T-helper 2 cell (primary cell): ENCODE measurements at places on chromosomes 1 and 21.

GRCh38 chr1:237851210-237851845 lies 39.4 kb downstream of the ZP4 start:
- DNase-seq: peak; percentile 44

GRCh38 chr1:9785406-9785805 lies 38.4 kb downstream of the CLSTN1 start:
- DNase-seq: no peak

GRCh38 chr1:196608390-196609369 lies at the start of gene KCNT2:
TSS of gene KCNT2 (minus strand) at chr1:196608440. CDS start at chr1:196608309, 131 bp downstream.
- DNase-seq: peak; percentile 8

DNA sequence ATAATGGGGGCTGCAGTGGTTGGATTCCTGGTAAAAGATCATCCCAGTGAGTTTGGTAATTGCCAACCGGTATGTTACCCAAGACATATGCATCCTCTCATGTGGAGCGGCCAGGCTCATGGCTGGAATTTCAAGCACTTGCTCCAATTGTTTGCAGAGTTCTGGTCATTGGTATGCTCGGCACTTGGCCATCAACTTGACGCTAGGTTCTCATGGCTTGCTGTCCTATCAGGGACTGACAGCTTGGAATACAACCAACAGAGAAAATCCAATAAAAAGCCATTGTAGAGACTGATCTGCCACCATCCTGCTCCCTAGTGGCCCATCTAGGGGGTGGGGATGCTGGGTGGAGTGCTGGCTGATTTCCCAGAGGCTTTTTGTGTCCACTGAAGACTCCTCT lies 120.9 kb downstream of the EDEM3 start:
- no peak for DNase-seq

DNA sequence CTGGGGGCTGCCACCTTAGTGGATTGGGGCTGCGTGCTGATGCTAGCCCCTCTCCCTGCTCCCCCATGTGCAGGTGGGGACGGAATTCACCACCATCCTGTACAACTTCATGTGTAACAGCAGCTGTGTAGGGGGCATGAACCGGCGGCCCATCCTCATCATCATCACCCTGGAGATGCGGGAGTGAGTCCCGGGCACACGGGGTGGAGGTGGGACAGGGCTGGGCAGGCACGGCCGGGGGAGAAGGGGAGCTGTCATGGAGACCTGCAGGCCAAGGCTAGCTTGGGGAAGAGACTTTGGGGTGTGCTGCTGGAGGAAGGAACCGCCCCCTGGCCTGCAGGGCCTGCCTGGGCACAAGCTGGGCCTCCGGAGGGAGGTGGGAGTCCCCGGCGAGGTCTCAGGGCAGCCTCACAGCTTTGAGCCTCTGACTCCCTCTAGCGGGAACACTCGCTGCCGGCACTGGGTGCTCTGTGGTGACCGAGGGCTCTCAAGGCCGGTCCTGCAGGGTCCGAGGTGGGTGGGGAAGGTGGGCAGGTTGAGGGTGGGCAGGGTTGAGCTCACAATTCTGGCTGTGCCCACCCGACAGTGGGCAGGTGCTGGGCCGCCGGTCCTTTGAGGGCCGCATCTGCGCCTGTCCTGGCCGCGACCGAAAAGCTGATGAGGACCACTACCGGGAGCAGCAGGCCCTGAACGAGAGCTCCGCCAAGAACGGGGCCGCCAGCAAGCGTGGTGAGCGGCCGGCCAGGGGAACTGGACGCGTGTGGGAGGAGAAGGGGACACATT lies 25.0 kb upstream of the CCDC27 start:
- no peak for DNase-seq

- DNase-seq: no peak
Observed at GRCh38 chr21:26070822-26071425, 99.6 kb downstream of the APP start.

GRCh38 chr1:223033658-223034057 lies 109.4 kb downstream of the TLR5 start:
- DNase-seq: no peak

- no peak for DNase-seq
Observed at GRCh38 chr1:156711011-156711817, 5.8 kb upstream of the CRABP2 start.

DNA sequence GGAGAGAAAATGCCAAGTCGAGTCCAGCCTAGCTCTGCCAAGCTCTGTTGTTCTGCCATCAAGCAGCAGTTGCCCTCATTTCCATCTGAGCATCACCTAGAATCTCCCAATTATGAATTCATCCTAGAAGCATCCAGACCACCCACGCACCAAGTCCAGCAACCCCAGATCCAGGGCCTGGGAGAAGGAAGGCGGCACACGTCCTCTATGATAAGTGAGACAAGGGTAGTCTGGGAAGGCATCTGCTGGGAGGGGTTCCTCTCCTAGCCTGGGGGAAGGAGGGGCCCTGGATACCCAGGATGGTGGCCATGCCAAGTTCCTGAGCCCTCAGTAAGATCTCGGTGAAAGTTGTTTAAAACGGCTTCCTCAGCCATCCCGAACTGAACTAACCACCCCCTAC lies 70.7 kb downstream of the VWA5B1 start:
- DNase-seq: no peak

DNA sequence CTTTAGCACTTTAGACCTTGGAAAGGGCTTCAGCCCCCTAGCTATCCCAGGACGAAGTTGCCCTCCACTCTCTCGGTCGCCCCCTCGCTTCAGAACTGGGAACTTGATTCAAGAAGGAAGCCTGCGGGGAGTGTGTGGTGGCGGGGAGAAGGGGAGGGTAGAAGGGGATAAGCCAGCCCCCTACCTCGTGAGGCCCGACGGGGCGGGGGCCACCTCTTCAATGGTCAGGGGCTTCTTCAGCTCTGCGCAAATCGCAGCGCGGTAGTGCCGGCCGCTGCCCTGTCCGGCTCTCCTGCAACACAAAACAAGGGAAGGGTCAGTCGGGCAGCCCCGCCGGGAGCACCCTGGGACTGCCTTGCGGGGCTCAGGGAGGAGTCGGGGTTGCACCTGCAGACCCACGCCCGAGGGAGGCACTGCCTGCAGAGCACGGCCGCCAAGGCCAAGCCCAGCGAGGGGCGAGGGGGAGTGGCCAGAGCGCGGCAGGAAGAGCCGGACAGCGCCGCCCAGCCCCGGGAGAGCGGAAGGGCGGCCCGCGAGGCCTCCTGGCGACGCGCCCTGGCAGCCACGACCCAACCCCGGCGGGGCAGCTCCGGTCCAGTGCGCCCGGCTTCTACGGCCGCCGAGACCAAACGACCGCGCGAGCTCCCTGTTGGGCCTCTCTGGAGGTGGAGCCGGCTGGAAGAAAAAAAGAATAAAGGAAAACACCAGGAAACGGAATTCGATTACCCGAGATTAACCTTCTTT lies 56.2 kb upstream of the RASAL2 start:
- DNase-seq: no peak

- peak; percentile 83 for DNase-seq
Observed at GRCh38 chr21:31195334-31196015, 148.6 kb downstream of the TIAM1 start.

DNA sequence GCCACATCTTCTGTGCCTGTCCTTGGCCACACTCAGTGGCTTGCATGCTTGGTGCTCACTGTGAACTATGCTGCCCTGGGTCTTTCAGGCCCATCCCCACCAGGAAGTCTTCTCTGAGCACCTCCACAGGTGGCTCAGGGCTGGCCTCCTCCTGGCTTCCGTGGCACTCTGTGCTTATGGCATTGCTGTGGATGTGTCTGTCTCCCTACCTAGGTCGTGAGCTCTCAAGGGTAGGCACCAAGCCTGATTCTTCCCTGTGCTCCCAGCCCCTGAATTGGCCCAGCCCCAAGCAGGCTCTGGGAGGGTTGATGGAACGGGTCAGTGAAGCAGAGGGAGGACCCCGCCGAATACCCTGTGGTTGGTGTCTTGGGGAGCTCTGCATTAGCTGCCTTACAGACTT lies 197.7 kb upstream of the EDN2 start:
- DNase-seq: no peak

GRCh38 chr1:233238884-233239431 lies 56.6 kb downstream of the PCNX2 start:
- no peak for DNase-seq

DNA sequence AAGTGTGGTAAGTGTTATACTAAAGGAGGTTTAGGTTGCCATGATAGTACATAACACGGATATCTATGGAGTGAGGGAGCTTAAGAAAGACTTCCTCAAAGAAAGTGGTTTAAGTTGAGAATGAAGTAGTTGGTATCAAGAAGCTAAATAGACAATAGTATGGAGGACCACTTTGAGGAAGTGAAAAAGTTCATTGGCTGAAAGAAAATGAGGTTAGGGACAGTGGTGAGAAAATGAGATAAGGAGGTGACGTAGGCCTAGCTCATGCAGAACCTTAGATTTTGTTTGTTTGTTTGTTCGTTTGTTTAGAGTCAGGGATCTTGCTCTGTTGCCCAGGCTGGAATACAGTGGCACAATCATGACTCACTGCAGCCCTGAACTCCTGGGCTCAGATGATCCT lies 72.2 kb upstream of the PPIH start:
- no peak for DNase-seq

GRCh38 chr1:34858901-34859445 lies 576 bp downstream of the SMIM12 start:
- DNase-seq: peak; percentile 13

DNA sequence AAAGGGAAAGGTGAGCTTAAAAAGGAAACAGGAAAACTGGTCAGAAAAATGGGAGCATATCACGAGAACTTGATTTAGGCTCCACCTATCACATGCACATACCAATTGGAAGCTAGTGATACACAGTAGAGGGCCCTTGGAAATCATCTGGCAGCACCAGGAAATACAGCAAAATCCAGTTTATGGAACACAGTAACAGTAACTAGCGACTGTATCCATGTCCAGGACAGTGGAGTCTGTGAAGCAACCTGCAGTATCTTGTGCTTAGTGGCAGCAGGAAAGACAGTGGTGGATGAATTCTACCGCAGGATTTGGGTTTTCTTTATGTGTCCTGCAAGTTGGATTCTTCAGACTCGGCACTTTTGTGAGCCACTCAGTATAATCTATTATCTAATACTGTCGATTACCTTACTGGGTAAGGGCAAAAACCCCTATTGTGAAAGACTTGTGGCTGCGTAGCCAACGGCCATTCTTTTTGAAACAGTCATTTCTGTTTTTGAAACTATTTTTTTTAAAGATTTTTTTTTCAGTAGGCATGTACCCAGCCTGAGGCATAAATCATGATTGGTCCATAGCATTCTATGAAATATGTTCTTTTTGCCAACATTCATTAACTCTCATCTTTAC lies 1.6 kb upstream of the KDM4A start:
- no peak for DNase-seq

DNA sequence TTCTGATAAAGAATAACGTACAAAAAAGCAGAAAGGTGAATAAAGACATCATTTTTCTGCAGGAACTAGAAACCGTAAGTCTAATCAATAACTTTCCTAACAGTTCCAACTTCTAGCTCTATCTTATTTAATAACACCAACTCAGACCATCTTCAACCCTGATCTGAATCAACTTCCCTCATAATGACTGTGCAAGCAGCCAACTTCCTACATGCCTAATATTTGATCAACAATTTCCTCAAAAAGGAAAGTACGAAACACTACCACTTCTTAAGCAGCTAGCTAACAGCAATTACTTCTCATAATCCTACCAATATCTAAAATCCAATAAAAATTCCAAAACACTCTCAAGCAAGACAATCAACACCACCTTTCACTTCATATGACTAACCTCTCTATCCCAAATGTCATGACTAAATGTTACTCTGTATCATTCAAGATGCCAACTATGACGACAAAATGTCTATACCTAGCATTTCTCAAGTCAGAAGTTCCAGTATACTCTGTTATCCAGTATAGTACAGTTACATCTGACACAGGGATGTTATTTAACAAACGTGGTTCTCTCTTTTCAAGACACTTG lies 1.7 kb downstream of the COP1 start:
- DNase-seq: no peak

GRCh38 chr1:25022361-25023189 lies 92.5 kb upstream of the RUNX3 start:
- peak; percentile 98 for DNase-seq

DNA sequence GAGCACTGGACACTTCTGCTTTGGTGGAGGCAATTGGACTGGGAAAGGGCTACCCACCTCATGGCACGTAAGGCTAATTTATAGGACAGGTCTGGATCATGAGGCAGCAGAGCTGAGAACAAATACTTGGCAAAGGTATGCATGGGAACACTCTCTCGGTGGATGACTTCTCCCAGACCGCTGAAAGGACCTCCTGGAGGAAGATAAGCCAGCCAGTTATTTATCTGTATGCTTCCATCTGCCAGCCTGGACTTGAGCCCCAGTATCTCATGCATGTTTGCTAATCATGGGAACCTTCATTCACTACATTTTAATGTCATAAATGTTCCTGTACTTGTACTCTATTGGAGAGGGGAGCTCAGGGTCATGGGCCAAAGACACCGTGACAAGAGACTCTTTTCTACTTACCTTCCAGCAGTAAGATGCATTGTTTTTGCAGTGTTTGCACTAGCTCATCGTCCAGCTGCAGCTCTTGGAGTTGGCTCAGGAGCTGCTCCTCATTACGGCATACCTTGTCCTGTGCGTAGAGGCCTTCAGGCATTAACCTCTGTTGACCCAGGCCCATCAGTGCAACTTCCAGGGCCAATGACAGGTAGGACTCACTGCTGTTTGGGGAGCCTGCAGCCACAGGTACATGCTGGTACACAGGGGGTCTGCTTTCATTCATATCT lies 23.7 kb downstream of the UROD start:
- DNase-seq: no peak

DNA sequence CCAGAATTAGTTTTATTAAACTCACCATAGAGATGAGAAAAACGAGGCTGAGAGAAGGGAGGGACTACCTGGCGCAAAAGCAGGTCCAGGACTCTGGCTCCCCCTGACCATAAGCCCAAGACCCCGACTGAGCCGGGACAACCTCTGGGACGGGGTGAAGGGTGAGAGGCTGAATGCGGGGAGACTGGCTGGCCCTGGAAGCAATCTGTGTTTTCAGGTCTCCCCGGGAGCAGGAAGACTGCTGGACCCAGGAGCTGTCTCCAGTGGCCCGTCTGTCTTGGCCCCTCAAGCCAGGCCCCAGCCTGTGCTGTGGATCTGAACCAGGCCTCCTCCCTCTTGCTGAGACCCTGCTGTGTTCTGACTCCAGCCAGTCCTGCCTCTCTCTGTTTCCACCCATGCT lies 240.8 kb downstream of the TRABD2B start:
- DNase-seq: no peak
